ENCODE measurements at places on chromosomes 7 and 10.

DNA sequence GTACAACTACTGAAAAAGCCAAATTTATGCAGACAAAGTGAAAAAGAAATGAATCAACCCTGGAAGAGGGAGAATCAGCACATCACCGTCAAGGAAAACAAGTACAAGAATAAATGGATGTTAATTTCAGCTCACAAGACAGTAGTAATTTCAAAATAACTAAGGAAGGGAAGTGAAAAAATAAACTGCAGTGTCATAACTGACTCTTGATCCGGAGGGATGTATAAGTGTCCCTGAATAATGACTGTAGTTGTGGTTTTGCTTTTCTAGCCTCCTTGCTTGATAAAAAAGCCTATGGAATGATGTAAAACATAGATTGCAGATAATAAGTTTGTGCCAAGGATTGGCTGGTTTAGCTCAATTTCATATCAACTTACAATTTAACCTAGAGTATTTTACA is 721.1 kb upstream of the C7orf33 start:
- no peak for DNase-seq

DNA sequence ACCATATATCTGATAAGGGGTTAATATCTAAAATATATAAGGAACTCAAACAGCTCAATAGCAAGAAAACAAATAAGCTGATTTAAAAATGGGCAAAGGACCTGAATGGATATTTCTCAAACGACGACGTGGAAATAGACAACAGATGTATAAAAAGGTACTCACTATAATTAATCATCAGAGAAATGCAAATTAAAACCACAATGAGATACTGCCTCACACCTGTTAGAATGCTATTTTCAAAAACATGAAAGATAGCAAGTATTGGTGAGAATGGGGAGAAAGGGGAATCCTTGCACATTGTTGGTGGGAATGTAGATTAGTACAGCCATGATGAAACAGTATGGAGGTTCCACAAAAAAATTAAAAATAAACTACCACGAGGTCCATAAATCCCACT is 163.2 kb downstream of the DKK1 start:
- no peak for DNase-seq

DNA sequence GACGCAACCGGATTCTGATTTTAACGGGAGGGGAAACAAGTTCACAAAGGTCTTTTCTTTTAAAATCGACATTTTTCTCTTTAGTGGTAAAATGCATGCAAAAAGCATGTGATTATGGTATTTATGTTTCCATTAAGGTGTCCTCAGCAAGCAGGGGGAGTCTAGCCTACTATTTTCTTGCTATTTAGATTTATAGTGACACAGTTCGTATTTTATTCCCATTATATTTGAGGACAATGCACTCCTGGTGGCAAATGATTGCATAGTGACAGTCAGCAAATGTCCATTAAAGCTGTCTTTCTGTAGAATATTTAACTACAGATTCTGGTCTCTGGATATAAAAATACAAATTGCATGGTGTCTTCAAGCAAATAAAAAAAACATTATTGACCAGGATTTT is 554.2 kb downstream of the PARD3 start:
- DNase-seq: no peak

DNA sequence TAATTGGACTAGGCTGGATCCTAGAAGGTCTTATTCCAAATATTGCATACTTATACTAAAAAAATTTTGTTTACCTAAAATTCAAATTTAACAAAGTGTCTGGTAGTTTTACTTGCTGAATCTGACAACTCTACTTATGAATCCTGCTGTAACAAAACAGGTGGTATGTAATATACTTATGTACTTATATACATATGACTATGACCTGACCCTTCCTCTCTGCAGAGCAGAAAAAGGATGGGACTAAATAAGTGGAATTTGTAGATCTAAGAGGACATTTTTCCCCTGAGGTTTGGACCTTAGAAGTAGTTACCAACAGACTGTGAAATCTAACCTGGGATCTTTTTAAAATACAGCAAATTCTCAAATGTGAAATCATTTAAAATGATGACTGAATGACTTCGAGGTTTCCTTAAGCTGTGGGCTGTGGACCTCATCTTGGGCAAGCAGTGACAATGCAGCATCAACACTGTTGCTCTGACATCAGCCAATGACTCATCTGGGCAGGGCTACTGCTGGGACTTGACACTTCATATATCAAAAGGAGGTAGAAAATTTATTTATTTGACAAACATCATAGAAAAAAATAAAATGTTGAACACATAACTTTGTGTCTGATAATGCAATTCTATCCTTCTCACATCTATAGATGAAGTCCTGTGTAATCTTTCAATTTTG is 73.6 kb downstream of the RELN start:
- DNase-seq: no peak

DNA sequence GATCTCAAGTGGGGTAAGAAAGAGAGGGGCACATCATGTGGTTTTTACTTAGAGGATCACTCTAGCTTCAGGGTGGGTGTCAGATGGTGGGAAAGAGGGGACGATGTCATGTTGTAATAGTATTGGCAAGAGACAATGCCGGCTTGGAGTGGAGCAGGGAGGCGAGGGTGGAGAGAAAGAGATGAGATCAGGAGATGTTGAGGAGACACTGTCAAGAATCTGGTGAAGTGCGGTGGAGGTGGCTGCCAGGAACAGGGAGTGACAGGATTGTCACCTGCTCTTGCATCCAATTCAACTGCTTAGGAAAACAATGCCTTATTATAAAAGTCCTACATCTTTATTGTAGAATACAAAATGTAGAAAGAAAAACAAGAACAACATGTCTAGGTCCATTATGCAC is 63.0 kb upstream of the MKI67 start:
- DNase-seq: no peak
